ENCODE measurements at places on chromosomes 13 and 19.

GRCh38 chr13:95217920-95218830 lies 83.1 kb downstream of the ABCC4 start:
- DNase-seq, result no peak

- peak; percentile 40 for DNase-seq
Measured at GRCh38 chr13:47211106-47211505, 314.3 kb upstream of the HTR2A start.

- no peak for DNase-seq
Measured at GRCh38 chr13:44519642-44520041, 56.5 kb downstream of the TSC22D1 start.

- DNase-seq, result no peak
Measured at GRCh38 chr19:2557093-2557440, 81.1 kb downstream of the GADD45B start.

DNA sequence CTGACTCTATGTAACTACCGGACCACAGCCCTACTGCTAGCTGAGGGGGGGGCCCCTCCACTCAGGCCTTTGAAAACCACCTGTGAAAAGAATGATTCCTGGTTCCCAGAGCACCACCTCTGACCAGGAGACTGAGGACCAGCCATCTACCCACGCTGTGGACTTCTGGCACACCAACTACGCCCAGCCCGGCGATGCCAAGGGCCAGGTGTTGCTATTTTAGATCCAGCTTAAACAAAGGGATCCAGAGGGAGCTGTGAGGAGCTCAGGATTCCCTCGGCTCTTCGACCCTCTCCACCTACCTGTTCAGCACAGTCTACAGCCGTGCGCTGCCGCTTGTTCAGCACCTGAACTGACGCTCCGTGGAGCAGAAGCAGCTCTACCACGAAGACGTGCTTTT lies 23.0 kb downstream of the PDCD5 start:
- DNase-seq, result no peak

Data from IMR-90 (cell line).